Stimulated activated naive B cell treated with anti-CD40 and anti-IgM and Interleukin-4, amounts not matched to agents 10 μg/mL and 1 μg/mL and 100 μg/mL, for 72 hours (primary cell): ENCODE measurements at places on chromosomes 2 and 18.

DNA sequence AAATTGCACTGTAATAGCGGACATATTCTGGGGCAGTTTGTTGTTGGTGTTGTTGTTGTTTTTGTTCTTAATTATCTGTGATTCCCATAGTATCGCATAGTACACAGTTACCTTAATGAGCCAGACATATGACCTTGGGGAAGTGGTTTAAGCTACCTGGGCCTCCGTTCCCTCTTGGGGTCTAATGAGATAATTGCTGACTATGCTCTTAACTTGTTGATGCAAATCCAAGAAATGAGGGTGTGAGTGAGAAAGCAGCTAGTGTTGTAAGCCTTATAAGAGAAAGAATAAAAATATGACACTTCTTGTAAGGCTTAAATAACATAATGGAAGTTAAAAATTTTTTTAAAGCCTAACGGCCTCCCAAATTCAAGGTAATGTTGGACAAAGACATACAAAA is 7.1 kb downstream of the NMI start:
- H3K27me3 ChIP-seq: no peaks in the 10 kb centered on the region
- H3K4me3 ChIP-seq: no peak overlapping the region
- no peak for DNase-seq
- no peak overlapping the region for H3K27ac ChIP-seq

DNA sequence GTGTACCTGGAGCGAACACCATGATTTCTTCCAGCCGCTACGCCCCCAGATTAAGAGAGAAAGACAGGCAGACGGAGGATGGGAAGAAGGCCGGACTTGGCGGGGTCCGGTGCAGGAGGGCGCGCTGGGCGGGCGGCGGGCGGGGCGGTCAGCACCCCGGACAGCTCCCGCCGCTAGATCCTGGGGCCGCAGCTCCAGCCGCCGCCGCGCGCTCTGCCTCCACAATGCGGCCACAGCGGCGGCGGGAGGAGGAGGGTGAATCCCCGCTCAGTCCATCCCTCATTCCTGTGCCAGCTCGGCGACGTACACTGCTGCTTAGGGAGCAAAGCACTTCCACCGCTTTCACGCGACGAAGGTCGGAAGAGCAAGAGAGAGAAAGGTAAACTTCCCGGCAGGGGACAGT is at the start of gene AKAIN1:
Gene AKAIN1 (minus strand): TSS at position 226 of the 403 bp plus-strand sequence. CDS start 204 bp downstream, at position 22.
- H3K4me1 ChIP-seq: peaks cover 5% of the 10 kb centered on the region
- no peak for DNase-seq
- peaks cover 6% of the 10 kb centered on the region for H3K36me3 ChIP-seq
- H3K4me3 ChIP-seq: peak within 1 kb of the TSS; percentile 52

- peaks cover 71% of the 10 kb centered on the region for H3K27me3 ChIP-seq
- no peak overlapping the region for H3K27ac ChIP-seq
- no peak for DNase-seq
- peaks cover 11% of the 10 kb centered on the region for H3K4me1 ChIP-seq
- no peaks in the 10 kb centered on the region for H3K36me3 ChIP-seq
These were observed 49.1 kb downstream of the KCNIP3 start for GRCh38 chr2:95346231-95346737.

DNA sequence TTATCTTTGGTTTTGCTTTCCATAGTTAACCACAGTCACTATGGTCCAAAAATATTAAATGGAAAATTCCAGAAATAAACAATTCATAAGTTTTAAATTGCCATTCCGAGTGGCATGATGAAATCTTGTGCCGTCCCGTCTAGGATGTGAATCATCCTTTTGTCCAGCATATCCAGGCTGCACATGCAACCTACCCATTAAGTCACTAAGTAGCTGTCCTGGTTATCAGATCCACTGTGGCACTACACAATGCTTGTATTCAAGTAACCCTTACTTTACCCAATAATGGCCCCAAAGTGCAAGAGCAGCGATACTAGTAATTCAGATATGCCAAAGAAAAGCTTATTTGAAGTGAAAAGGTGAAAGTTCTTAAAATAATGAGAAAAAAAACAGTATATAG is 10.7 kb downstream of the USP34 start:
- H3K36me3 ChIP-seq: peaks cover 6% of the 10 kb centered on the region
- no peak for DNase-seq
- no peak overlapping the region for H3K27ac ChIP-seq
- H3K27me3 ChIP-seq: no peaks in the 10 kb centered on the region
- H3K4me3 ChIP-seq: no peak overlapping the region
- peaks cover 72% of the 10 kb centered on the region for H3K4me1 ChIP-seq

DNA sequence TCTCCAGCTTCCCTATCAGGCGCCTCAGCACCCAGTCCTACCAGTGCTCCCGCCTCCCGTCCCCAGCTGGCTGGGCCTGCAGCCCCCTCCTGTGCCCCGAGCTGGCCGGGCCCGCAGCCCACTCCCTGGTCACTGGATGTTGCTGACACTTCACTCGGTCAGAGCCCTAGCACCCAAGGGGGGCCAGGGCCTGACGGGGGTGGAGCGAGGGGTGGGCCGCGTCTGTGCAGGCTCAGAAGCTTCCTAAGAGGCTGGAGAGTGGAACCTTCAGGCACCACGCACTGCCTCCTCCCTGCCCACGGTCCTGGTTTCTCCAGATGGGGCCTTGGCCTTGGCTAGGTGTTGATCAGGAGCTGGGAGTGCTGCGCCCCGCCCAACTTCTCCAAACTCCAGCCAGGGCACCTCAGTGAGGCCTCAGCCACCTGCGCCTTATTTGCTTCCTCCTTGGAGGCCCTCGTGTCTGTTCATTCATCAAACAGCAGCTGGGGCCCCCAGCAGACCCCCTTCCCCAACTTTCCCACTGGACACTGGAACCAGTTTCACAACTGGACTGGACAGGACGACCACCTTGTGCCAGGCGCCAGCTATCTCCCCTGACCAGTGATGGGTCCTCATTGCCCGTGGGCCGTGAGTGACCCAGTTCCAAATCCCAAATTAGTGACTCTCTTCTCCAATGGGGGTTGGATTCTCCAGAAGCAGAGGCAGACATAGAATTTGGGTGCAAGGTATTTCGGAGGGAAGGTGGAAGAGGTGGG is 16.7 kb downstream of the CAPN10 start:
- no peak overlapping the region for H3K27ac ChIP-seq
- DNase-seq: no peak
- H3K4me1 ChIP-seq: peaks cover 10% of the 10 kb centered on the region
- H3K27me3 ChIP-seq: no peaks in the 10 kb centered on the region

- no peaks in the 10 kb centered on the region for H3K27me3 ChIP-seq
- H3K27ac ChIP-seq: no peak overlapping the region
- H3K4me1 ChIP-seq: no peaks in the 10 kb centered on the region
- H3K36me3 ChIP-seq: no peaks in the 10 kb centered on the region
- H3K4me3 ChIP-seq: no peak overlapping the region
- DNase-seq: no peak
These were observed 241.7 kb upstream of the DOK6 start for GRCh38 chr18:69158944-69159343.

DNA sequence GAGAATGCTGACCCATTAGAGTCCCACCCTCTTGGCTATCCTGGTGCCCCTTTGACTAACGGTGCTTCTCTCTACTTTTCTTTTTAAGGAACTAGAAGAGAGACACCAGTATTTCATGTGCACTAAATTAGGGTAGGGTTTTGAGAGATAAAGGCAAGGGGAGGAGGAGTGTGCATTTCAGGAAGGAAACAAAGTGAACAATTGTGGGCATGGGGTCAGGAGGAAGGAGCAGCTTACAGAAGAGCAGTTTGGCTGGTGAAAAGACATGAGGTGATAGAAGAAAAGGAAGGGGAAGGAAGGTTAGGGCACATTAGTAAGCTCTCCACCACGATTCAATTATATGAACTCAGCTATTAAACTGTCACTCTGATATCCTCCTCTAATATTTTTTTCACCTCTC is 105.8 kb upstream of the CTAGE1 start:
- no peak for DNase-seq
- H3K4me3 ChIP-seq: no peak overlapping the region
- H3K27ac ChIP-seq: no peak overlapping the region
- no peaks in the 10 kb centered on the region for H3K4me1 ChIP-seq

DNA sequence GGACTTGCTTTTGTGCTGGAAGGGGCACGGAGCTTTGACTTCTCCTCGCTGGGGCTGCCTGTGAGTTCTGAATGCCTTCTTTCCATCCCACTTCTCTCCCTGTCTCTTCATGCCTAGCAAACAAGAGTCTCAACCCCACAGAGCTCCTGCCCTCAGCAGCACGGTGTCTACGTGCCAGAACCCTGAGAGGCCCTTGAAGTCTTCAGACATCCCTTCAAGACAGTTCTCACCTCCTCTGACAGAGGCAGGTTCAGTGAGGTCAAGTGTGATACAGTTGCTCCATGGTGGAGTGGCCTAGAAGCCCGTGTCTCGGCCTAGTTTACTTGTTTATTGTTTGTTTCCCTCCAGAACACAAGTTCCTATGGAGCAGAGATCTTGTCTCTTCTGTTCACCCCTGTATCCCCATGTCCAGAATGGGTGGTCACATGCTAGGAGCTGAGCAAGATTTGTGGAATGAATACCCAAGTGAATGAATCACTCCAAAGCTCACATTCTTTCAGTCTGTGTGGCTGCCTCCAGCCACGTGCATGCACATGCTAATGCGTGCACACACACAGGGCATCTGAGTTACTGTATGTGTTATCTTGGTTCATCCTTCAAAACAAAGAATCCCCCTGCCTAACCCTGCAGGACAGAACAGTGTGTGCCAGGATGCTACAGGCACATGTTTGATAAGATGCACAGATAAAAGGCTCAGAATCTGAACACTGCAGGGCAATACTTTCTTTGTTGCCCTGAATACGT is 391.6 kb downstream of the NBAS start:
- no peak overlapping the region for H3K27ac ChIP-seq
- no peaks in the 10 kb centered on the region for H3K27me3 ChIP-seq
- peaks cover 26% of the 10 kb centered on the region for H3K36me3 ChIP-seq
- DNase-seq: no peak
- no peaks in the 10 kb centered on the region for H3K4me1 ChIP-seq
- H3K4me3 ChIP-seq: no peak overlapping the region
